Aorta (tissue), 5 donors: ENCODE measurements at places on chromosomes 5 and 9. TPM values are rescaled to one million over a fixed set of nuclear protein-coding genes. Genes with fewer than 3 reads are reported as not detected.

GRCh38 chr9:95157481-95158151, 159.9 kb downstream of the FANCC start:
- DNase-seq: no peak

DNA sequence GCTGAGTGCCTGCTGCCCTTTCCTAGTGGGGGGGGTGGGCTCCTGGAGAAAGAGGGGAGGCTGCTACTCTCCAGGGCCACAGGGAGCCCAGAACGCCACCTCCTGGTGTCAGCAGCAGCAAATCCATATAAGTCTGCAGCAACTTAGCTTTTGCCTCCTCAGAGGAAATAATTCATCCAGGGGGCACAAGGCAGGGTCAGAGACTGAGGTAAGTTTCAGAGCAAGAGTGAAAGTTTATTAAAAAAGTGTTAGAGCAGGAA, 4.0 kb upstream of the CLPTM1L start:
- no peak for DNase-seq

DNA sequence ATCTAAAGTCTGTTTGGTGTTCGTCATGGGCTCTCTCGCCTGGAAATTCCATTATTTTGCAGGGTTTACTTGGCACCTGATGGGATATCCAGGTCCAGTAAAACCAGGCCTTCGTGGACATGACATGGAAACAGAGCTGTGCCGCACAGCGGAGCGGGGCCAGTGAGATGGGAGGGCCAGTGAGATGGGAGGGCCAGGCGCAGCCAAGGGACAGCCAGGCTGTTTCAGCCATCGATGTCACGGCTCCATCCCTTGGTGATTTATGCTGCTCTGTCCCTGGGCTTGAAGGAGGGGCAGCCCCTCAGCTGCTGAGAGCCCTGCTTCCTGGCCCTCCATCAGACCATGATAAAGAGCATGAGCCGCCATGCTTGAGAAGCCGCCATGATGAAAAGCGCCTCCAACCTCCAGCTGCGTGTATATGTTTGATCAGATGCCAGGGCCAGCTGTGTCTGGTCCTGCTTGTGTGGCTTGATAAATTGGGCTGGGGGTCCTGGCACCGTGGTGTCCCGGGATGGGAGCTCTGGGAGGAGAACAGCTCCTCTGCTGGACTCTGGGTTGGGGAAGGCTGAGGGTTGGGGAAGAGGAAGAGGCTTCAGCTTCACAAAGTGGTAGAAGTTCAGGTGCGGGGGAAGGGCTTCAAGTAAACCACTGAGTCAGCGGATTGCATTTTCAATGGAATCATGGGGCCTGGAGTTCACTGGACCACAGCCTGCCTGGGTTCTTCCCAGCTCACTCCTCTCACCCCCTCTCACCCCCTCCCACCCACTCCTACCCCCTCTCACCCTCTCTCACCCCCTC, 6.1 kb upstream of the COL5A1 start:
- DNase-seq: peak; percentile 56

DNA sequence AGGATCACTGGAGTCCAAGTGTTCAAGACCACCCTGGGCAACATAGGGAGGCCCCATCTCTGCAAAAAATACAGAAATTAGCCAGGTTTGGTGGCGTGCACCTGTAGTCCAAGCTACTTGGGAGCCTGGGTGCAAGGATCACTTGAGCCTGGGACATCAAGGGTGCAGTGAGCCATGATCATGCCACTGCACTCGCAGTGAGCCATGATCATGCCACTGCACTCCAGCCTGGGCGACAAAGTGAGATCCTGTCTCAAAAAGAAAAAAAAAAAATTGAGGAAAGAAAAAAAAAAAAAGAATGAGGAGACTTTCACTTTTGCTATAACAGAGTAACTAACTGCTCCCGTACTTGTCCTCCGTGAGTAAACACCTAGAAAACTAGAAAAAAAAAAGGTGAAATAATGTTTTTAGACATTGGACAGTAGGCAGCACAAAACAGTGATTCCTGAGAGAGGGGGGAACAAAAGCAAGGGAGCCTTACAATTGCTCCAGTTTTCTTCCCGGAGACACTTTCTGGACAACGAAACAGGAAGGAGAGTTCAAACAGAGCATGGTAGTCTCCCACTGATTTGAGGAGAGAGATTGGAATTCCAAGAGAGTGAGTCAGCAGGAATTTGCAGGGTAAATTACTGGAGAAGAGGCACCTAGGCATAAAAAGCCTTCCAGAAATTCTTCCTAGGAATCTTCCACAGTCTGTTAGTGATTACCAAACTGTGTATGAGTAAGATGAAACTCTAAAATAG, 6.9 kb upstream of the ZBTB5 start:
- no peak for DNase-seq

Gene PTPN3
- total RNA-seq: 22.9 TPM

Gene ZDHHC21
- total RNA-seq: 16.3 TPM

DNA sequence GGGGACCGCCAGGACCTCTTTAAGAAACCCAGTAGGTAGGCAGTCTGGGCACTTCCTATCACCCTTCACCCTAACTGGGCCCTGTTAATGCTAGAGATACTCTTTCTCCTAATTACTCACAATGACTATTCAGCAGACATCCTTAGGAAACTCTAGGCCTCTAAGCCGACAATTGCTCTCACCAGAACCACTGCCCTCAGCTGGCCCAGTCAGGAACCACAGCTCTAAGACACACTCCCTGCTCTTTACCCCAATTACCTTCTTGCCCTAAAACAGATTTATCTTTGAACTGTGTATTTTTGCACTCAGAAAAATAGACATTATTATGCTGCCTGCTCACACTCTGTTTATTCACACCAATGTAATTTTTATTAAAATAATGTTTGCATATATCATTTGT, 432.6 kb upstream of the SLC30A5 start:
- DNase-seq: no peak

- no peak for DNase-seq
These were observed 4.0 kb upstream of the FCHO2 start for GRCh38 chr5:72951671-72952468.

GRCh38 chr9:132006677-132007370, 72.8 kb downstream of the MED27 start:
- no peak for DNase-seq

GRCh38 chr9:86481466-86481865, 127.3 kb upstream of the TUT7 start:
- no peak for DNase-seq

DNA sequence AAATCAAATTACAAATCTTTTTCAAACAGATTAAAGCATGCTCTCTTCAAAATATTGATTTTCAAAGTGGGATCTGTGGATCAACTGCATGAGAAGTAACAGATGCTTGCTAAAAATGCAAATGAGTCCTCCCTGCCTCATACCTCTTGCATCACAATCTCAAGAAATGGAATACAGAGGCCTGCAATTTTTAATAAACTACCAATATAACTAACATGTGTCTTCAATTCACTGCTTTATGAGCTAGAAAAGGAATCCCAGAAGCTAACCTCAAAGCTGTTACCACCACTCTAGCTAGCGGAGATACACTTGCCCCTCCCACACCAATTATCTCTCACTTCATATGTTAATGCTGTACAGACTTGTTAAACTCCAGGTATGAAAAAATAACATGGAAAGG, 9.6 kb downstream of the OR13C5 start:
- no peak for DNase-seq

DNA sequence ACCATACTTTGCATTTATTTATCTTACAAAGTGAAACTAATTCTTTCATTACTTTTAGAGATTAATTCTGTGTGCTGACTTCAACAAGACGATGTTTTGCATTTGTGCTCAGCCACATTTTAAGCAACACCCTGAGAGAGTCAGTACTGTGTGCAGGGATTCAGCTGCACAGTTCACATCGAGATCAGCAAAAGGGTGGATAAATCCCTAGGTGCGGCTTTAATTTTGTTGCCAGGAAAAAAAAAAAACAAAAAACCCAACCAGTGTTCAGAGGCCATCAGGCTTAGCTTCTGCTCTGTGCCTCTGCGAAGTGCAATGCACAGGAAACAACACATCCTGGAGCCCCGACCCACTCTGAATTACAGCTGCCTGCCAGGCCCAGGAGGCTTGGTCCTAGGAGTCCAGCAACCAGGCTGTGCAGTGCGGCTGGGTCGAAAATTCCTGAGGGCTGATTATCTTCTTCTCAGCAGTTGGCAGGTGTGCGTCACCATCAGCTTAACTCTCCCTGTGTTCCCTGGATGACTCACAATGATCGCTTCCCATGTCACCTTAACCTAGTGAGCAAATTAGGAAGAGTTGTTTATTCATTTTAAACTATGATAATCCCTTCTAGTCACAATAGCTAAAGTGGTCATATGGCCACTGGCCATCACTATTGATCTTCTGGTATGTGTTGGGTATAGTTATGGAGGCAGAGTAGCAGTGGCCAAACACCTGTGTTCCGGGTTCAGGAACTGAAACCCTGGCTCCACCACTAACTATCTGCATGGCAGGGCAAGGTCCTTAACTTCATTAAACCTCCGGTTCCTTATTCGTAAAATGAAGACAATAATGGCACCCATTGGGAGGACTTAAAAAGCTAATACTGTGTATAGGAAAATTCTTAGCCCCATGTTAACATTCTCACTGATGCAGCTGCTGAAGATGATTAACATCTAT, 31.2 kb upstream of the NDUFB6 start:
- no peak for DNase-seq

Gene ELOVL7
- 5.4 TPM for total RNA-seq

DNA sequence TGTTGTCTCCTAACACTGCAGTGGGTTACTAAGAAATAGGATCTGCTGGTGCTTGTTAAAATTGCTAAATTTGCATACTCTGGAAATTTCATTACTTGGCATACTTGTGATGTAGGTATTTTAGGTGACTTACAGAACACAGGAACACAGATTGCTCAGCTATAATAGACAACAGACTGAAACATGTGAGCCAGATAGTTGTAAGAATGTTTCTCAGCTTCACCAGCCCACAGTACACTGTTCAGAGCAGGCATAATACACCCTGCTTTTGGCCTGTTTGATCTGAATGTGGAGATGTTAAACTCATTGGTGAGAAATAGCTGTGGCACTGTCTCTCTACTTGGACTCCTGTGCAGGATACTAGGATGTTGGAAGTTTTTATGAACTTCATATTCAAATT, 275.7 kb downstream of the CSNK1G3 start:
- no peak for DNase-seq
